ENCODE measurements at places on chromosomes 5 and 9.

DNA sequence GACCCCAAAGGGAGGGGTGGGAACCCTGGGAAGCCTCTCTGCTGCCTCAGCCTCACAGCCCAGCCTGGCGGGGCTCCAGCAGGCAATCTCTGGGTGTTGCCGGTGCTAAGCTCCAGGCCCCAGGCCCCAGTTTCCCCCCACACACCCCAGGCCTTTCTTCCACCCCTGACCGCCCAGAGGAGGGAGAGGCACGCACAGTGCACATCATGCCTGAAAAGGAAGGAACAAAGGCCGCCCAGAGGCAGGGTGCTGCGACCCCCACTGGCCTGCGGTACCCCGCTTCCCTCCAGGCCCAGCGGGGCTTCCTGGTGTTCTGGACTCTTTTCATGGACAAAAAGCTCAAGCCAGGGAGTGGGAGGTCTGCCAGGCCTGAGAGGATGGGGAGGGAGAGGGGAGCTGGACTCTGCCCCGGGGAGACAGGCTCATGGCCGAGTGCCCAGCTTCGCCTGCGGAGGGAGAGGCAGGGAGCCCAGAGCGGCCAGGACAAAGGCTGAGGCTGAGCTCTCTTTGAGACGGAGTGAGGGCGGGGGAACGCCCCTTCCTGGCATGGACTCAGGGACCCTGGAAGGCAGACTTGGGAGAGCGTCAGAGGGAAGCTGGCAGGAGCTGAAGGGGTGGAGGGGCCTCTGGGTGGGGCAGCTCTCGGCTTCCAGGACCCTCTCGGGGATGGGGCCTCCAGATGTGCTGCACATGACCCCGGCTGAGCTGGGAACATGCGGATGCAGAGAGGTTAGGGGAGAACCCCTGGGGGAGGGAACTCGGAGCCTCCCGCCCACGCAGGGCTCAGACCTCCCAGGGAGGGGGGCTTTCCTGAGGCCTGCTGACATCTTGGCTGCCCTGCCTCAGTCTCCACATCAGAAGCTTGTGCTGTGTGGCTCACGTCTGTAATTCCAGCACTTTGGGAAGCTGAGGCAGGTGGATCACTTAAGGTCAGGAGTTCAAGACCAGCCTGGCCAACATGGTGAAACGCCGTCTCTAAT lies 1.8 kb upstream of the ENTPD2 start:
- DNase-seq = no peak

DNA sequence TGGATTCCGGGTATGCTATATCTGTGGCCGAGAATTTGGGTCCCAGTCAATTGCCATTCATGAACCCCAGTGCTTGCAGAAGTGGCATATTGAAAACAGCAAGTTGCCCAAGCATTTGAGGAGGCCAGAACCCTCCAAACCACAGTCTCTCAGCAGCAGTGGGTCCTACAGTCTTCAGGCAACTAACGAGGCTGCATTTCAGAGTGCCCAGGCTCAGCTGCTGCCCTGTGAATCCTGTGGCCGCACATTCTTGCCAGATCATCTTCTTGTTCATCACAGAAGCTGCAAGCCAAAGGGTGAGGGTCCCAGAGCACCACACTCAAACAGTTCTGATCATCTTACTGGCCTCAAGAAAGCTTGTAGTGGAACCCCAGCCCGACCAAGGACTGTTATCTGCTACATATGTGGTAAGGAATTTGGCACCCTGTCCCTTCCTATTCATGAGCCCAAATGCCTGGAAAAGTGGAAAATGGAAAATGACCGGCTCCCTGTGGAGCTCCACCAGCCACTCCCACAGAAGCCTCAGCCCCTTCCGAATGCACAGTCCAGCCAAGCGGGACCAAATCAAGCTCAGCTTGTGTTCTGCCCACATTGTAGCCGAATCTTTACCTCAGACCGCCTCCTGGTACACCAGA lies 23.0 kb downstream of the ZNF474 start:
- no peak for DNase-seq

DNA sequence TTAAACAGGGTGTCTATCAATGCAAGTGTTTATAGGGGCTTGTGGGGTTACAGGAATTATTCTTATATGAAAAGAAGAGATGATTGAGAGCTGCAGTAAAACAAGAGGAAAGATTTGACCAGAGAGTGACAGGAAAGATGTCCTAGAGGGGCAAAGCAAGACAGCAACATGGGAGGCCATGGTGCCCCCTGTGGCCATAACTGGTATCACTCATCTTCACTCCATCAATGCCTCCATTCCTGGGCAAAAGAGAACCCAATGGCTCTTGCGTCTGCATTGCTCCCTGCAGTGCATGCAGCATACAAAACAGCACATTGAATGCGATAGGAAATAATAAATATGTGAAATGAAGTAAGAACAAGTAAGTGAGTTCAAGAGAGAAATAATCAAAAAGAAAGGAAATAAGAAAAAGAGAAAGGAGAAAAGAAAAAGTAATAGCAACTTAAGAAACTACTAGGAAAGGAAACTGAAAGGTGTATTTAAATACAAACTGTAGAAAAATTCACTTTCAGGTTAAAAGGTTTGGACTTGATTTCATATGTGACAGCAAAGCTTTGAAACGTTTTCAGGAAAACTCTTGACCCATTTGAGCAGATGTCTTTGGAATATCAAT lies 206.6 kb downstream of the SEMA5A start:
- peak; percentile 29 for DNase-seq

DNA sequence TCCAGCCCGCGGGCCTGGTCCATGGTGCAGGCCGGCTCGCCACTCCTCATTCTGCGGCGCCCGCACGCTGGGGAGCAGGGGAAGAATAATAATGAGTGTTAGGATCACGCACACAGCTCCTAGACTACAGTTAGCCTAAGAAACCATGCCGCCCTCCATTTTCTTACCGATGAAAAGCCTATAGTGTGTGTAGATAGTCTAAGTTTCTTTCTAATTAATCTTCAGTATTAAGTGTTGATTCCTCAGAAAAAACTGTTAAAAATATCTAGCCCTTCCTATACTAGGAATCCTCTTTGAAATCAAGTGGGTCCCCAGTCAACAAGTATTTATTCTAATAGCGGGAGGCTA lies 9.3 kb downstream of the ZBED3 start:
- DNase-seq = no peak

- no peak for DNase-seq
Observed at GRCh38 chr9:19199012-19199411, 31.5 kb upstream of the DENND4C start.

- no peak for DNase-seq
Observed at GRCh38 chr9:17594961-17595360, 16.1 kb downstream of the SH3GL2 start.

GRCh38 chr5:74630453-74631066 lies 10.0 kb downstream of the ENC1 start:
- DNase-seq = no peak
